ENCODE measurements at places on chromosomes 3 and 15.

GRCh38 chr15:72584006-72584405 lies 70.5 kb upstream of the GOLGA6B start:
- DNase-seq: no peak

- no peak for DNase-seq
Measured at GRCh38 chr3:99747915-99748314, 69.7 kb upstream of the CMSS1 start.

DNA sequence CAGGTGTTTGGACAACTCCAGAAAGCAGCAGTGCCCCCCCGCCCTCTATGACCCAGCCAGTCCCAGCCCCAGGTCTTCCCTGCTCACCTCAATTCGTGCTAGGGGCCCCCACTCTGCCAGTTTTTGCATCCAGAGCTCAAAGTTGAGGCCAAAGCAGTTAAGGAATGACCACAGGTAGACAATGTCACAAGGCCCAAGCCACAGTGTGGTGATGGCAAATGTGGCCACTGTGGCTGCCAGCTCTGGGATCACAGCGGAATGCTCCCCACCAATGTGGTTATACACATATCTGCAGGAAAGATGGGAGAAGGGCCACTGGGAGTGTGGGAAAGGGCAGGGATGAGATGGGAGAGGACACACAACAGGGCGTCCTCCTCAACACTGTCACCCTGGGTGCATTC lies 8.2 kb downstream of the KLHL40 start:
- no peak for DNase-seq

- no peak for DNase-seq
Measured at GRCh38 chr3:154227531-154227930, 96.8 kb downstream of the DHX36 start.

- no peak for DNase-seq
Measured at GRCh38 chr3:100521439-100521845, 29.0 kb downstream of the TMEM45A start.

DNA sequence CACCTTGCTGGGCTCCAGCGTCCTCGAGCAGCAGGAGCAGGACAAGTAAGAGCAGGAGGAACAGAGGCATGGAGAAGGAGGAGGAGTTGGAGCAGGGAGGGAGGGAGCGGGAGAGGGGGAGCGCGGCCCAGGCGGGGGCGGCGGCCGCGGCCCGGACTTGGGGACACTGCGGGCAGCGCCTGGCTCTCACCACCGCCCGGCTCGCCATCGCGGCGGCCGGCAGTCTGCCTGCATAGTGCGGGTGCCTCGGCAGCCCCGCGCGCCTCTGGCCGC lies 440 bp downstream of the DCBLD2 start:
- no peak for DNase-seq

All from GOT3 (cell line).